CD4-positive, CD25-positive, alpha-beta regulatory T cell (primary cell): ENCODE measurements at places on chromosomes 3 and 15. TPM values are rescaled to one million over a fixed set of nuclear protein-coding genes. Genes with fewer than 3 reads are reported as not detected.

TM2D3 gene
- polyA plus RNA-seq = 35.1 TPM

TEX55 gene
- not detected for polyA plus RNA-seq

ABHD2 gene
- 30.2 TPM for polyA plus RNA-seq

CFAP100 gene
- polyA plus RNA-seq = not detected

HTR3D gene
- polyA plus RNA-seq = not detected

TGM4 gene
- polyA plus RNA-seq = 0.07 TPM

HEG1 gene
- polyA plus RNA-seq = 3.4 TPM

TRH gene
- polyA plus RNA-seq = not detected

TNNC1 gene
- 1.1 TPM for polyA plus RNA-seq

KBTBD8 gene
- 2.4 TPM for polyA plus RNA-seq

FBXO40 gene
- not detected for polyA plus RNA-seq

CLDN11 gene
- polyA plus RNA-seq = not detected

CPN2 gene
- polyA plus RNA-seq = not detected

CMTM8 gene
- 13.1 TPM for polyA plus RNA-seq

SLC6A11 gene
- polyA plus RNA-seq = not detected

ITPKA gene
- not detected for polyA plus RNA-seq

LMOD3 gene
- 0.03 TPM for polyA plus RNA-seq

TPM1 gene
- 7.9 TPM for polyA plus RNA-seq

CISH gene
- polyA plus RNA-seq = 40.5 TPM

THBS1 gene
- not detected for polyA plus RNA-seq

CCDC174 gene
- polyA plus RNA-seq = 16.3 TPM
